Stimulated activated CD8-positive, alpha-beta memory T cell treated with anti-CD3 and anti-CD28 coated beads, Interleukin-7, amount 100 ng/mL, for 4 hours (primary cell): ENCODE measurements at places on chromosomes 5 and 9.

GRCh38 chr5:138869763-138870500 lies 5.2 kb downstream of the LRRTM2 start:
- DNase-seq: no peak

- DNase-seq: no peak
Observed at GRCh38 chr5:143442385-143442784, 38.9 kb upstream of the NR3C1 start.

- no peak for DNase-seq
Observed at GRCh38 chr5:167049771-167050567, 1241.5 kb upstream of the WWC1 start.

DNA sequence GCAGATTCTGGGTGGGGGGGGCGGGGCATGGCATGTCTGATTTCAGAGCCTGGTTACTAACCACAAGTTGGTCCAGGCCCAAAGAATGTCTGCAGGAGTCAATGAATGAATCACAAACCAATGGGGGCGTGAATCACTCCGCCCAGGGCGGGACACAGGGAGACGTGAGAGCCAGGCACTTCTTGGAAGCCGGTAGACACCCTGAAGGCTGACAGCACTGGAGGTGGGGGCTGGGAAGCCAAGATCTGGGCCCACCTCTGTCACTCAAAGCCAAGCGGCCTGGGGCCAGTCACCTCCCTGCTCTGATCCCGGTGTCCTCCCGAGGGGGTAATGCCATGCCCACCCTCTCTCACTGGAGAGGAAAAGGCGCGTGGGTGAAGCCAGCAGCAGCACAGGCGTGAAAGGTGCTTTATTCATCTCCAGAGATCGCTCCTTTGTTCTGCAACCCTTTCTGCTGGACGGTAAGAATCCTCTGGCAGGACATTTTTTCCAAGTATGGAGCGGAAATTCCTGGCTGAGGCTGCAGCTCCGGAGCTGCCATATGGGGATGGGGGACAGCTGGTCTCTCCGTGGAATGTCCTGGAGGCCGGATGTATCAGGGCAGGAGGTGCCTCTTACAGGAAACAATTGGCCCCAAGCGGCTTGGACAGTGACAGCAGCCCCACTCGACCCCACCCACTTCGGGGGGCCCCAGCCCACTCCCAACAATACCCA lies 85.0 kb downstream of the STK10 start:
- no peak for DNase-seq

DNA sequence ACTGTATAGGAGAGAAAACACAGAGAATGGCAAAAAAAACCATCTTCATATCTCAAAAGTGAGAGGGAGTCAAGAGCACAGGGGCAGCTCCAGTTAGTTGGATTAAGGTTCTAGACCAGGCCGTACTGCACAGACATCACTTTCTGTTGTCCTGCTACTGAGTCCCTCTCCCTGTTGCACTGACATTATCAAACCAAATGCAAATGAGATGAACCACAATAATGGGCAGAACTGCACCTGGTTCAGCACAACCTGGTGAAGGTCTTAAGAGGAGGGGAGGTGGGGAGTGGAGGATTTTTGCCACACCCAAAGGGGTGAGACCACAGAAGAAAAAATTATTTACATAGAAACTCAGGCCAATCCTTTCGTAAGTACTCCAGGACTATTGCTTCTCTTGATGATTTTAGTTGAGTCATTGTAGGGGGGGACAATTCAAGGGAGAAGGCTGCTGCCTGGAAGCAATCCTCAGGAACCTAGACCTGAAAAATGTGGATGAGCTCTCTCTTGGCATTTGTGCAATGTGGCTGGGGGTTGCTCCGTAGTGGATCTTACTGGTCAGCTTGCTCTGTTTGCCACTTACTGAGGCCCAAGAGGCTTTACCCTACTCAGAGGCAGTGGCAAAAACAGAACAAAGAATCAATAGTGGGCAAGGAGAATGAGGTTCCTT lies 94.5 kb upstream of the PPP1R2B start:
- no peak for DNase-seq

DNA sequence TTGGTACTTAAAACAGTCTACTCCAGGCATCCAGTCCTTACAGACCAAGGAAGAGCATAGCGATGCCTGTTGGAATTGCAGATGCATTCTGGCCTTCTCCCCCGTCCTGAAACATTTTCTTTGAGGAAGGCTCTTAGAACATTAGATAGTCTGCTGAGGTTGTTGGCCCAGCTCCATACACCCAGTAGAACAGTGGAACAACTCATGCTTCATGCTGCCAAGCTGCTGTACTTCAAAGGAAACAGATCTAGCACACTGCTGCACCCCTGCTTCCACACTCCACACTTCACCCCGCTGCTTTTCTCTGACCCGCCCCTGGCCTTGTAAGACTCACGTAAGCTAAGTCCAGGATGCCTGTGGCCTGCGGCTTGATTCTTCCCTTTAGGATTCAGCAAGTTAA lies 33.4 kb upstream of the NCS1 start:
- DNase-seq: no peak

- no peak for DNase-seq
Observed at GRCh38 chr5:111772456-111773122, 15.6 kb upstream of the NREP start.

DNA sequence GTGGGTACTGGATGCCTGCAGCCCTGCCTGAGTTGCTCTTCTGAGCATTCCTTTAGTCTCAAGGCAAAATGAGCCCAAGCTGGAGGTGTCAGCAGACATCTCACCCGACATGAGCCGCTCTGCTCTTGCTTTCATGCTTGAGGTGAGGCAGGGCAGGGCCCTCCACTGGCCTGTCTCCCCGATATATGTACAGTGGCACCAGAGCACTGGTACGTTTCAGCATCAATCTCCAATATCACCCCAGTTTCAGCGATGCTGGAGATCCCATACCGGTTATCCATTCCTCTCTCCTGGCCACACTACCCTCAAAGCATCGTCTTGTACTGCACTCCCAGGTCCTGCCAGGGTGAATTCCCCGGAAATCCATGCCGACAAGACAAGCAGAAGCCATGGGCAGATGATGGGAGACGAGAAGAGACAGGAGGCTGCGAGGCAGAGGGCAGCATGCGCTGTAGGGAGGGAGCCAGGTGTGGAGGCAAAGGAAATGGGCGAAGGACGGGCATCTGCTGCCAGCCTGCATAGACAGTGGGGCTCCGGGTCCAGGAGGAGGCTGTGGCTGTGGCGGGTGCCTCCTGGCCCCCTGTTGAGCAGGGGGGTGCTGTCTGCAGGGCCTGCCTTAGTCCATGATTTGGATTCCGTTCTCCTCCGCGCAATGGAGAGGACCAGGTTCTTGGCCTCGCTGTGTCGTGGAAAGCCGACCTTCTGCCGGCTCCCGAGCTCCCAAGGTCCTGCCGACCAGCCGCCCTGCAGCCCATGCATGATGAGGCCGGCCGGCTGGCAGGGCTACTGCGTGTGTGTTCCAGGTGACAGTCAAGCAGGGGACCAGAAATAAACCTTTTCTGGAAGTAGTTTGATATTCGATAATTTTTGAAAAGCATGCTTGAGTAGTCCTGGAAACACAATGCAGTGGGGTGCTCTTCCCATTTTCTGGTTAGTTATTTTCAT lies 152.2 kb upstream of the IRX2 start:
- no peak for DNase-seq

DNA sequence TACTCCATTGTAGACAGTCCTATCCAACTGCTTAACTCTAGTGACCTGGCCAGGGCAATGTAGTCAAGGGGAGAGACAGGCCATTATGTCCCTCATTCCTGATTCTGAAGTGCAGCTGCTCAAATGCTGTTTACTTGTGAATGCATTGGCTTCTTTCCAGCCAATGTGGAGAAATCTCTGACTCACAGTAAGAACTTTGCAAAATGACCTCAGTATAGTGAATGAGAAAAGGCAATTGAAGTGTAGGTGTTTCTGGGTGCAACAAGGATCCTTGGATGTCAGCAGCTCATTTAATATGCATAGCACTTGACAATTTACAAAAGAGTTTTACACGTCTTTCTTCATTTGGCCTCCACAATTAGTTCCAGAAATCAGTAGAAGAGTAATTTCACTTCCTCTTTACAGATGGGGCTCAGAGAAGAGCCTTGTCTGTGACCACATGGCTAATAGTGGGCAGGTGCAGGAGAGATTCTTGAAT lies 367.2 kb downstream of the OSTF1 start:
- DNase-seq: no peak

GRCh38 chr9:81665322-81665871 lies 23.9 kb downstream of the TLE1 start:
- no peak for DNase-seq

- no peak for DNase-seq
Observed at GRCh38 chr5:1860949-1861348, 21.8 kb downstream of the IRX4 start.

DNA sequence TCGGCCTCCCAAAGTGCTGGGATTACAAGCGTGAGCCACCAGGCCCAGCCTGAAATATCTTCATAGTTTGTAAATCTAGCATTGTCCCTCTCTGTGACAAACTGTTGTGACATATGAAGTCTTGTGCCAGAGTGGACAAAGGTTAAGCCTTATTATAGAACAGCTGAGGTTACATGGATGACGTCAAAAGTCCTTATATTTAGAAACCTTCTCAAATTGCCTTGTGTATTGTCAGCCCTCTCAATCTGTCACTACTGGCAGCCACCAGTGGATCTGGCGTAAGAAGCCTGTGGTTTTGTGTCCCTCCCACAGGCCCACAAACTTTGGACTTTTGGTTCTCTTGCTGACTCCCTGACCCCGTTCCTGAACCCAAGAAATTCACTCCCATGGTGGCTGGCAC lies 79.4 kb upstream of the CCDC112 start:
- DNase-seq: no peak

DNA sequence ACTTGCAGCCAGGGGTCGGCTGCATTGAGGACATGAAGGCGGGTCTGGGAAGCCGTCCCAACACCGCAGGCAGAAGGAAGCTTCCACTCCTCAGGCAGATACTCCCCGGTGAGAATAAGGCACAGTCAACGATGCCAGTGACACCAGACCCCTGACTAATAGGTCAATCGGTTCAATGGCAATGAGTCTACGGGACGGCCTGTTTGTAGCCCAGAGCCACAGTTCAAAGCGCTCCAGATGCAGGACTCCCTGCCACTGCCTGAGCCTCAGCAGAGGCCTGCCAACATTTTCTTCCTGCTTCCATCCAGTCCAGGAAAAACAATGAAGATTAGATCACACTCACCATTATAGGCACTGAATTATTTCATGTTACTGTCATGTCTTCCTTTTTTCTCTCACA lies 84.5 kb upstream of the SIMC1 start:
- no peak for DNase-seq

GRCh38 chr5:123530728-123531127 lies 18.8 kb downstream of the CSNK1G3 start:
- DNase-seq: no peak

GRCh38 chr5:124741711-124742496 lies 4.5 kb downstream of the ZNF608 start:
- DNase-seq: no peak

DNA sequence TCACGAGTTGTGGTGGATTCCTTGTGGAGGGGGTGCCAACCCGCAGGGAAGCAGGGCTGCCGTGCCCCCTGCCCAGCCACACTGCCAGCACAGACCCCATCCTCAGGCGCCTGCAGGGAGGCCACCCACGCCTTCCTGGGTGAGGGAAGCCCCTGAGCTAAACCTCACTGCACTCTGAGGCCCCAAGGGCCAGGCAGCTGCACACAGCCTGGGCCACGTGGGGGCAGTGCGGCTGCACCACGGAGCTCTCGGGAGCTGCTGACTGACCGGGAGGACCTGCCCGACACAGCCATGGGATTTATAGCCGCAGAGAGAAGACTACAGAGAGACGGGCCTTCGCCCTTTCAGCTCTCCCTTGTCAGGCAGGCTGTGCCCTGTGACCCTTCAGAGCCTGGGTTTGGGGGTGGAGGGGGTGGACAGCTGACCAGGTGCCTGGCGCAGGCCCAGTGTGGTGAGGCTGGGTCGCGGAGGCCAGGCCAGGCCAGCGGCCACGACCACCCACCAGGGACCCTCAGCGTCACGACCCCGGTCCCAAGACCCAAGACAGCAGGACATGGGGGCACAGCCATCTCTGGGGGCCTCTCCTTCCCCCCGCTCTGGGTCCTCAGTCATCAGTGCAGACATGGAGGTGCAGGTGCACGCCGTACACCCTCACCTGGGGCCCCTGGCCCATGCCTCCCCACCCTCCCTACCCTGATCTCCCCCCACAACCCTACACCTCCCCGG lies 4.3 kb upstream of the AHRR start:
- DNase-seq: no peak

DNA sequence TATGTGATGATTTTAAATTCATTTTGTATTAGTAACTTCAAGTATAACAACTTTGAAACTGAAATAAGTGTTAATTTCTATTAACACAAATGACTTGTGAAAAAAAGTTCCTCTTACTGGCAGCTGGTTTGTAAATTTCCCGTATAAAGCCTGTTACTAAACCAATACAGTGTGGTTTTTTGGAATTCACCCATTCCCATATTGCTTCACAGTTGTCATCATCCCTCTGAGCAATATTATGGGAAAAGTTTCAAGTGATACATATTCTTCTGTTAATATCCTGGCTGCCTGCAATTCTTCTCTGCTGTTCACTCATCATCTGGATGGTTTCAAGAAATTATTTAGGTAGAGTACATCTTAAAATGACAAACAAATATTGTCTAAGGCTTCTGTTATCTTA lies 1185.1 kb upstream of the C9orf72 start:
- DNase-seq: no peak

DNA sequence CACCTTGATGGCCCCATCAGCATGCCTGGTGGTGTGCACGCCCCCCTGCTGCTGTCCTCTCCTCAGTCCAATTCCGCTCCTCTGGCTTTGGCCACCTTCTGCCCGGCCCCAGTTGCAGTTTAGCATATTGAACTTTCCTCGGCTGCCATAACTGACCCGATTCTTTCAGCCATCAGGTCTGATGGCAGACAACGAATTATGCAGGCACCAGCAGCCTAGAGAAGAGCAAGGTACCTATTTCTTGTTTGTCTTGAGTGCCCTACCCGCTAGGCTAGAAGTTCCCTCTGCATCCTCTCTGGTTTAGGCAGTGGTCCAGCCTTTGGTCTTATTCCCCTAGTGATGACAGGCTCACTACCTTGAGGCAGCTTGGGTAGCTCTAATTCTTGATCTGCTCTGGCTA lies 43.0 kb upstream of the SLC25A51 start:
- no peak for DNase-seq

DNA sequence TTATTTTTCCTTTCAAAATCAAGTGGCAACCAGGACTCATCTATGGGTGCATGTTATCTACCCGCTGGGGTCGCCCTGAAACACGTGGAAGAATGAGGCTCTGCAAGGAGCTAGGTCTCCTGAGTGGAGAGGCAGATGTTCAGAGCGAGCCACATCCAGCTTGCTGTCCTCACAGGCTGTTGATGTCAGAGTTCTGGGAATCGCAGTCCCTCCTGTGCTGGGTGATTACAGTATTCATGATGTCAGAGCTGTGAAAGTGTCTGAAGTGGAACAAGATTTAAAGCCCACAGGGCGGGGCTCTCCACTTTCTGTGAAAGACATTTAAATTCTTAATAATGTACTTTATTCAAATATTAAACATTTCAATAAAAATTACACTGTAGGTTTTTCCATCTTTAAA lies 24.4 kb upstream of the LMX1B start:
- no peak for DNase-seq

GRCh38 chr5:68405026-68405684 lies 189.6 kb downstream of the PIK3R1 start:
- DNase-seq: no peak
